Testis (tissue), 5 donors: ENCODE measurements at places on chromosomes 7 and 10.

GRCh38 chr10:107747851-107748250 is 583.3 kb upstream of the SORCS1 start:
- H3K36me3 ChIP-seq, result no peaks in the 10 kb centered on the region
- H3K4me1 ChIP-seq, result no peaks in the 10 kb centered on the region
- H3K27me3 ChIP-seq, result no peaks in the 10 kb centered on the region
- DNase-seq, result no peak
- H3K4me3 ChIP-seq, result no peak overlapping the region

GRCh38 chr10:68560943-68561864 is 1.1 kb downstream of the TET1 start:
- peak; percentile 47 for DNase-seq
- H3K27ac ChIP-seq, result peak overlapping the region; percentile 58
- H3K4me1 ChIP-seq, result peaks cover 4% of the 10 kb centered on the region
- peak overlapping the region; percentile 64 for H3K4me3 ChIP-seq

DNA sequence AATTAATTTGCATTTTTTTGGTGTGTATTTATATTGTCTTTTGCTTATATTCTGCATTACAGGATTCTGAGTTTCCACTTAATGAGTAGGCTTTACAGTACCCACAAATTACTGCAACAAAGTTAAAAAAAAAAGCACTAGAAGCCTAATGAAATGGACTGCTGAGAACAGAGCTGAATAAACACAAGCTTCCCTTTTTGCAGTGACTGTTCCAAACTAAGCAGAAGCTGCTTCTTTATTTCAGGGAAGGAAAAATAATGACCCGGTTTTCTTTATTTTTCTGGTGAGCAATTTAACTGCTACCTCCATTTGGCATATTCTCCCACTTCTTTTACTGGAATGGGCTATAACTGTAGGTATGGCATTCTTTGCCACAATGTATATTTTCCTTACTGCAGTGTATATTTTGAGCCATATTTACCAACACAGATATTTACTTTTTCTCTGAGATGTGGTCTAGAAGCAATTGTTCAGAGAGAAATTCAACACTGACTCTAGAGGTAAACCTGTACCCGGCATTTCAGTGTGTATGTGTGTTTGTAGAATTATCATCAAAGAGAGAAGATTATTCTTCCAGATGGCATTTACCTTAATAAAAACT is 56.9 kb downstream of the HDAC9 start:
- no peaks in the 10 kb centered on the region for H3K36me3 ChIP-seq
- no peak for DNase-seq
- H3K27ac ChIP-seq, result no peak overlapping the region
- no peak overlapping the region for H3K4me3 ChIP-seq
- no peaks in the 10 kb centered on the region for H3K4me1 ChIP-seq
- H3K27me3 ChIP-seq, result no peaks in the 10 kb centered on the region

GRCh38 chr7:114531326-114531725 is 116.7 kb downstream of the FOXP2 start:
- no peaks in the 10 kb centered on the region for H3K36me3 ChIP-seq
- H3K27me3 ChIP-seq, result no peaks in the 10 kb centered on the region
- DNase-seq, result no peak
- no peak overlapping the region for H3K27ac ChIP-seq
- H3K4me3 ChIP-seq, result no peak overlapping the region
- H3K4me1 ChIP-seq, result no peaks in the 10 kb centered on the region

- no peak overlapping the region for H3K4me3 ChIP-seq
- no peak overlapping the region for H3K27ac ChIP-seq
- no peaks in the 10 kb centered on the region for H3K27me3 ChIP-seq
- no peaks in the 10 kb centered on the region for H3K36me3 ChIP-seq
- no peaks in the 10 kb centered on the region for H3K4me1 ChIP-seq
- DNase-seq, result no peak
Measured at GRCh38 chr10:57992321-57993077, 275.2 kb downstream of the IPMK start.

- H3K4me1 ChIP-seq, result no peaks in the 10 kb centered on the region
- no peaks in the 10 kb centered on the region for H3K36me3 ChIP-seq
Measured at GRCh38 chr7:91352091-91352490, 87.9 kb downstream of the FZD1 start.

DNA sequence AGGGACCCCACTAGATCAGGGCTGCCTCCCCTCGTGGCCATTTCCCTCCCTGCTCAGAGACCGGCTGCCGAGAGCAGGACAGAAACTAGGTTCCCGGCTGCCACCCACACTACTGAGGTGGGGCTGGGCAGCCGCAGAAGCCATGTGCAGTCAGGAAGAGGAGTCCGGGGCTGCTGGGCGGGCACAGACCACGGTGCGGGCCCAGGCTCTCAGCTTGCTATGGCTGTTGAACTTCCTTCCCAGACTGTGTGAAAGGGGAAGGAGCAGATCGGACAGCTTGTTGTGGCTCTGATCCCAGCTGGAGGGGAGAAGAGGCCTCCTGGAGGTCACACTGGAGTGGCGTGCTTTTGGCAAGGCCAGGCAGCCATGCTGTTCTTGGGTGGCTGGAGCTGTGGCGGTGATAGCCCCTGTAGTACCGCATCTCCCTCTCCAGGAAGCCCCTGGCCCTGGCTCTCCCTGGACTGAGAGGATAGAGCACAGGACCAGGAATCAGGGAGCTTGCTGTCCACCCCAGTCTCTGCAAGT is 56.8 kb downstream of the HK1 start:
- no peak overlapping the region for H3K4me3 ChIP-seq
- peaks cover 23% of the 10 kb centered on the region for H3K4me1 ChIP-seq
- no peaks in the 10 kb centered on the region for H3K27me3 ChIP-seq

GRCh38 chr10:107740962-107741690 is 576.6 kb upstream of the SORCS1 start:
- H3K4me1 ChIP-seq, result no peaks in the 10 kb centered on the region
- DNase-seq, result no peak
- peak overlapping the region; percentile 1 for H3K27ac ChIP-seq
- no peak overlapping the region for H3K4me3 ChIP-seq
- no peaks in the 10 kb centered on the region for H3K27me3 ChIP-seq

DNA sequence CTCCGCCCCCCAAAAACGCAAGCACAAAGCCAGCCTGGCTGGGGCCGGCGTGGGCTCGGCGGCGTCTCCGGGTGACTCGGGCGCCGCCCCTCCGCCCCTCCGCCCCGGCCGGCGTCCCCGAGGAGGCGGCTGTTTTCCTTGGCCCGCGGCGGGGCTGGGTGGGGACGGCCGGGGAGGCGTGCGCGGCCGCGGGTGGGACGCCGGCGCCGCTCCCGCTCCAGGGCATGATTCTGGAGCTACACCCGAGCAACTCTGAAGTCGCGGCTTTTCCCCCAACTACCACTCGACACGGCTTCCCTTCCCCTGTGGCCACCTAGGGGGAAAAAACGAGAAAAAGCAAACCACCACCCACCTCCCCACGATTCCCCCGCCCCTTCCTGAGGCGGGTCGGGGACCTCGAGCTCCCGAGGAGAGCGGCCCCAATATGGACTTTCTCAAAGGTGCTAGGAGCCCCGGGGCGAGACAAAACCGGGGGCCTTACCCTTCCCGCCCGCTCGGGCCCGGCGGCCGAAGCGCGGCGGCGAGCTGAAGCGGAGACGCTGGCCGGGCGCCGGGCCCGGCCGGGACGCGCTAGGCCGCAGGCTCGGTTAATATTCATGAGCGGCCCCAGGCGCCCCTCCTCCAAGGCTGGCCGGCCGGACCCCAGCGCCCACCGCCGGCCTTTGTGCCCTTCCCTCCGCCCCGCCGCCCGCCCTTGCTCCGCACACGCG is 856 bp downstream of the ARHGAP21 start:
- peak overlapping the region; percentile 99 for H3K27ac ChIP-seq
- no peaks in the 10 kb centered on the region for H3K27me3 ChIP-seq
- H3K36me3 ChIP-seq, result no peaks in the 10 kb centered on the region

GRCh38 chr7:120825152-120825551 is 32.8 kb downstream of the TSPAN12 start:
- no peaks in the 10 kb centered on the region for H3K27me3 ChIP-seq
- H3K4me3 ChIP-seq, result no peak overlapping the region
- no peak overlapping the region for H3K27ac ChIP-seq
- H3K36me3 ChIP-seq, result no peaks in the 10 kb centered on the region
- DNase-seq, result no peak

- no peak overlapping the region for H3K27ac ChIP-seq
- H3K4me1 ChIP-seq, result peaks cover 29% of the 10 kb centered on the region
- no peak for DNase-seq
- no peaks in the 10 kb centered on the region for H3K36me3 ChIP-seq
Measured at GRCh38 chr10:116715341-116715740, 27.0 kb downstream of the HSPA12A start.

- no peaks in the 10 kb centered on the region for H3K27me3 ChIP-seq
- H3K4me3 ChIP-seq, result no peak overlapping the region
- no peaks in the 10 kb centered on the region for H3K36me3 ChIP-seq
- no peaks in the 10 kb centered on the region for H3K4me1 ChIP-seq
- DNase-seq, result no peak
Measured at GRCh38 chr10:6743291-6743849, 163.3 kb upstream of the PRKCQ start.

GRCh38 chr7:87715545-87715944 is 87.3 kb downstream of the RUNDC3B start:
- no peaks in the 10 kb centered on the region for H3K4me1 ChIP-seq
- no peak overlapping the region for H3K4me3 ChIP-seq
- no peak overlapping the region for H3K27ac ChIP-seq
- H3K27me3 ChIP-seq, result no peaks in the 10 kb centered on the region
- no peak for DNase-seq
- no peaks in the 10 kb centered on the region for H3K36me3 ChIP-seq

- no peaks in the 10 kb centered on the region for H3K27me3 ChIP-seq
- no peaks in the 10 kb centered on the region for H3K4me1 ChIP-seq
- DNase-seq, result no peak
- H3K4me3 ChIP-seq, result no peak overlapping the region
- H3K36me3 ChIP-seq, result no peaks in the 10 kb centered on the region
Measured at GRCh38 chr7:51090411-51090810, 226.2 kb downstream of the COBL start.

DNA sequence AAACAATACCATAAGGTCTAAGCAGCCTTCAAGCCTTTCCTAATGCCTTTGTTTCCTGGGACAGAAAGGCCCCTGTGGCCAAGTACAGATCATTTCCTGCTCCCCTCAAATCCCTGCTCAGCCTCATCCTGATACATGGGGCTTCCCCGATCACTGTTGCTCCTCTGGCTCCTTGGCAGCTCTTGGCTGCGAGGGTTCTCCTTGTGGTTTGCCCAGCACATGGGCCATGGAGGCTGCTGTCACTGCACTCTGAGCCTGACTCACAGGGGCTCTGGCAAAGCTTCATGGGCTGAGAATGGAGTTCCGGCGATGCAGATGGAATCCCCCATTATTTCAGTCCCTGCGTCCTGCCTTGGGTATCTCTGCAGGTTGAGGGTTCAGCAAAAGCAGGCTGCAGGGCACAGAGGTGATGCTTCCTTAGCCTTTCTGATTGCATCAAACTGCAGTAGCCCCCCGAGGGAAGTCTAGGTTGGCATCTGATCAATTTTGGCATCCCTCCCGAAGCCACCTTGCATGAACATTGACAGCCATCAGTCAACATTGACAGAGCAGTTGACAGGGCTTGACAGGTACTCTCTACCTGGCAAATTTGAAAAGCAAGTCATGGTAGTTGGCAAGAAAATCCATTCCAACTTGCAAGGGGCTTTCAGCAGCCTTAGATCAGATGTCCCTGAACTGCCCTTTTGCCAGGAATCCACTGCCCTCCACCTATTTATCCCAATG is 168.6 kb downstream of the GFRA1 start:
- H3K27ac ChIP-seq, result no peak overlapping the region
- no peak overlapping the region for H3K4me3 ChIP-seq
- H3K27me3 ChIP-seq, result no peaks in the 10 kb centered on the region
- H3K36me3 ChIP-seq, result no peaks in the 10 kb centered on the region
- H3K4me1 ChIP-seq, result no peaks in the 10 kb centered on the region
- no peak for DNase-seq

DNA sequence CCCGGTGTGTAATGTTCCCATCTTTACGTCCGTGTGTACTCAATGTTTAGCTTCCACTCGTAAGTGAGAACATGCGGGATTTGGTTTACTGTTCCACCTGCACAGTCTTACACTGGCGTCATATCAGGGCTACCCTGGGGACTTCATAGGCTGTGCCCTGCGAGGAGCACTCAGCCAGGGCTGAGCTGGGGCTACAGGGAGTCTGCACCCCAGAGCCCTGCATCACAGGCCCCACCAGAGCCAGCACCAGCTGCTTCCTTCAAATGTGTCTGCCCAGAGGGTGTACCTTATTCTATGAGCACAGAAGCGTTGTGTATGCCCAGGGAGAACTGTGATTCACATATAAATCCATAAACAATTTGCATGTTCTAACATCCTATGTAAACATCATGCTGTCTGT is 277.1 kb downstream of the TCERG1L start:
- DNase-seq, result no peak
- no peak overlapping the region for H3K4me3 ChIP-seq
- H3K4me1 ChIP-seq, result no peaks in the 10 kb centered on the region
- H3K36me3 ChIP-seq, result no peaks in the 10 kb centered on the region

DNA sequence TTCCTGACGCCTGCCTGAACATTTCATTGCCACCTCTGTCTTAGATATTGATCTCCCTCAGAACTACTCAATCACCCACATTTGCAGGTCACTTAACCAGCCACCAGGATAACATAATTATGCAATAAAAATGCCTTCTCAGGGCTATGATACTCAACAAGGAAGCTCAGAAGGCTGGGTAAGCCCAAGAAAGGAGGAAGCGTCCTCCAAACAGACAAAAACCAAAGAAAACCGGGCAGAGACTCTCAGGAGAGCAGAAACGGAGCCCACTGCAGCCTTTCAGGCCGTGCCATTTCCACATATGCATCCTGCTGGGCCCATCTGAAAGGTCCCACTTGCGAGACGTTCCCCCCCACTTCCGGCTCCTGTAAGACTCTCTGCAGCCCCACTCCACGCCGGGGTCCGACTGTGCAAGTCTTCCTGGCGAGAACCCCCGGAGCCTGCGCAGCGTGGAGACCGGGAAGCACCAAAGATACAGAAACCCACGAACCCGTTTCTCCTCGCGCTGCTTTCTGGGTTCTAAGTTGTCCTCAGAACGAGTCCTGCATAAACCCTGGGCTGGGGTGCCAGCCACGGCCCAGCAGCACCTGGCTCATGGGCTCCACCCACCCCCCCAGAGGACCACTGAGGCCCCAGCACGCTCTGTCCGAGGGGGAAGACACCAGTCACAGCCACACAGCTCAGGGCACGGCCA is 83.7 kb downstream of the DIP2C start:
- peak; percentile 39 for DNase-seq
- H3K27ac ChIP-seq, result no peak overlapping the region
- H3K4me1 ChIP-seq, result peaks cover 19% of the 10 kb centered on the region
- H3K27me3 ChIP-seq, result no peaks in the 10 kb centered on the region

DNA sequence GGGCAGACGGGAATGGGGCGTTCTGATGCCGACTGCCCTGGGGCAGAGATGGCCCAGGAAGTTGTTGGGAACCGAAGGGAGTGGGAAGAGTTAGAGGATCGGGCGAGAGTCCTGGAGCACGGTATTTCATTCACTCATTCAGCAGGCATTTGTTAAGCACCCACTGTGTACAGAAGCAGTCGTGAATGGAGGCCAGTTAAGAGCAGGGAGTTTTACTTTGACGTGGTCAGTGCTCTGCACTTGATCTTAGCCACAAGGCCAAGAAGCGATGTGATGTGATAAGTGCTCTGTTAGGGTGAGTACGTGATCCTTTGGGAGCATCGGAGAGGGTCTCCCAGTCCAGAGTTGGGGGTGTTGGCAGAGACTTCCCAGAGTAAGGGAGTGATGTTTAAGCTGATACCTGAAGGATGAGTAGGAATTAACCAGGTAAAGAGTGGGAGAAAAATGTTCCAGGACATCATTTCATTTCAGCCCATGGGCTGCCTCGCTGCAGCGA is 890 bp downstream of the ZFYVE27 start:
- H3K27ac ChIP-seq, result peak overlapping the region; percentile 90
- no peak for DNase-seq
- H3K36me3 ChIP-seq, result no peaks in the 10 kb centered on the region
- peaks cover 12% of the 10 kb centered on the region for H3K4me1 ChIP-seq
- no peaks in the 10 kb centered on the region for H3K27me3 ChIP-seq
